ENCODE measurements at places on chromosomes 12 and 14. TPM values are rescaled to one million over a fixed set of nuclear protein-coding genes. Genes with fewer than 3 reads are reported as not detected.

Gene OR11H12
- not detected for total RNA-seq

Gene PTPN21
- total RNA-seq = 29.1 TPM

Gene G2E3
- total RNA-seq = 9.9 TPM

Gene DCN
- 1,546 TPM for total RNA-seq

DNA sequence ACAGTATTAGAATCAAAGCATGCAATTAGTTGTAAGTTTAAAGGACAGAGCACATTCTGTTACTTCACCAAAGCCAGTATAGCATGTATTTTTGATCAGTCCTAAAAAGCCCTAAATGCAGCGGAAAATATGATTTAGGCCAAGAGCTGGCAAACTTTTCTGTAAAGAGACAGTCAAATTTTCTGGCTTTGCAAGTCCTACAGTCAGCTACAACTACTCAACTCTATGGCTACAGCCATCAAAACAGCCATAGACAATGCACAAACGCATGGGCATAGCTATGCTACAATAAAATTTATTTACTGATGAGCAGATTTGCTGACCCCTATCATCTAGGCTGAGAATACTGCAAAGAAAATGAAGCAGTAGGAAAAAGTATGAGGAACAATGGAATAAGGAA lies 52.9 kb downstream of the ATXN2 start:
- no peak for DNase-seq

DNA sequence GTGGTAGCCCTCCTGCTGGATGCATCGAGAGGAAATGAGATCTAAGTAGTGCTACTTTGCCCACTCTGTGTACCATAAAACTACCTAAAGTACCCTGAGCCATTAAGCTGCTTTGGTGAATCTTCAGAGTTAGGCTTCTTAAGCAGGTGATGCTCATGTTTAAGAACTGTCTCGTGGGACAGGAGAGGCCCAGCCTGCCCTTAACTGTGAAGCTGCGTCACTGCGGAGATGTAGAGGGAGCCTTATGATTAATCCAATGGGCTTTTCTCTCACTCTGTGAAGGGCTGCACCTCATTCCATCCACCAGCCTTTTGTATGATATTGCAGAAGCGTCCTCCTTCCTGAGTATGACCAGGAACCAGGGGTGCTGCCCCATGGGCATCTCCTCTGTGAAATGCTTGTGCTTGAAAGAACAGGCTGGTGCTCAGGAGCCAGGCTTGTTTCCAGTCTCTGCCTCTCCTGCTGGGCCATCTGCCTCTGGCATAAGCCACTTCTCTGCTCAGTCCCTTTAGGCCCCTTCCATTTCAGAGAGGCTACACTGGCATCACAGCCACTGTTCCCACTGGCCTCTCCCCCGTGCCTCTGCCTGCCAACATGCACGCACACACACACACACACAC lies 6.8 kb upstream of the CCDC177 start:
- DNase-seq = no peak
